Epithelial cell of umbilical artery (primary cell): ENCODE measurements at places on chromosomes 12 and 14. TPM values are rescaled to one million over a fixed set of nuclear protein-coding genes. Genes with fewer than 3 reads are reported as not detected.

Gene MMP19
- total RNA-seq, result 0.30 and 0.32 TPM in 2 replicates

Gene TROAP
- 8.1 and 9.1 TPM in 2 replicates for total RNA-seq

Gene CDC42BPB
- total RNA-seq, result 77.1 and 89.6 TPM in 2 replicates

Gene SERPINA9
- total RNA-seq, result not detected in 2 replicates

Gene SRGAP1
- total RNA-seq, result 1.3 and 4.0 TPM in 2 replicates

Gene ST8SIA1
- total RNA-seq, result under 0.01 TPM in 1 of 2 replicates, not detected in the other

Gene BBOF1
- total RNA-seq, result 1.9 and 2.4 TPM in 2 replicates

Gene KICS2
- total RNA-seq, result 6.2 and 7.1 TPM in 2 replicates

Gene CPNE6
- total RNA-seq, result not detected in 2 replicates

Gene BDKRB2
- 0.76 and 0.97 TPM in 2 replicates for total RNA-seq

Gene ABCB9
- total RNA-seq, result 4.4 and 7.5 TPM in 2 replicates

Gene FAM222A
- 0.15 and 0.32 TPM in 2 replicates for total RNA-seq

Gene TAS2R10
- 0.97 and 1.7 TPM in 2 replicates for total RNA-seq

Gene RNASE12
- total RNA-seq, result not detected in 2 replicates

Gene CIT
- total RNA-seq, result 6.2 and 26.7 TPM in 2 replicates

Gene TEX52
- not detected in 2 replicates for total RNA-seq

Gene ZDHHC22
- under 0.01 TPM in 1 of 2 replicates, not detected in the other for total RNA-seq

Gene HPD
- total RNA-seq, result not detected in 2 replicates

Gene ACOT4
- total RNA-seq, result under 0.01 and 0.61 TPM in 2 replicates

Gene KRT78
- not detected in 2 replicates for total RNA-seq

Gene KERA
- not detected in 2 replicates for total RNA-seq

Gene PAPLN
- 0.65 and 1.2 TPM in 2 replicates for total RNA-seq

Gene TTC7B
- total RNA-seq, result 11.7 and 19.8 TPM in 2 replicates

Gene KLHDC1
- 1.1 and 2.6 TPM in 2 replicates for total RNA-seq
